ENCODE measurements at places on chromosomes 13 and 19. TPM values are rescaled to one million over a fixed set of nuclear protein-coding genes. Genes with fewer than 3 reads are reported as not detected.

Gene CYP4F3
- not detected for total RNA-seq

Gene ADPRHL1
- total RNA-seq = 2.1 TPM

Gene NCR1
- total RNA-seq = not detected

Gene MAP2K7
- total RNA-seq = 8.5 TPM

Gene PGPEP1
- total RNA-seq = 3.4 TPM

Gene TEX26
- not detected for total RNA-seq
